Stimulated activated naive CD4-positive, alpha-beta T cell (primary cell): ENCODE measurements at places on chromosomes 12 and 14.

DNA sequence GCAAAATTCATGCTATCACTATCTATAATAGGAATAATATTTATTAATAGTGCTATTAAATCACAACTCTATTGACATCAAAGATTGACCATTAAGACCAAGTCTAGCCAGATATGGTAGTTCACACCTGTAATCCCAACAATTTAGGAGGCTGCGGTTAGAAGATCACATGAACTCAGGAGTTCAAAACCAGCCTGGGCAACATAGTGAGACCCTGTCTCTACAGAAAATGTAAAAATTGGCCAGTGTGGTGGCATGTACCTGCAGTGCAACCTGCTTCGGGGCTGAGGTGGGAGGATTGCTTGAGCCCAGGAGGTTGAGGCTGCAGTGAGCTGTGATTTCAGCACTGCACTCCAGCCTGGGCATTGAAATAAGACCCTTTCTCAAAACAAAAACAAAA lies 11.0 kb downstream of the VEZT start:
- DNase-seq, result no peak

DNA sequence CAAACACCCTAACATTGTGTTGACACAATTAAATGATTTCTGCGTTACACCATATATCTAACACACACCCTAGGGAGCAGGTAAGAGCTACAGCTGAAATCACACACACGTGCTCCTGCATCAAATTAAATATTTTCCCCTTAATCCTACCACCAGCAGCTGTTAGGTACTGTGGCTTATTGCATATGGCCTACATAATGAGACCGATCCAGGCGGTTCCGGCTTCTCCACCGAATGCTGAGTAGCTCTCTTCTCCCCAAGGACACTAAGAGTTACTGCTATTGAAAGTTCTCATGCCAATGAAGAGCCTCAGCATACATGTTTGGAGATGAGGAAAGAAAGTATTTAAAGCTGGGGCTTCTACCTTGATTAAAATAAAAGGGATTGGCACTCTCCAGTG lies 472.2 kb upstream of the STXBP6 start:
- no peak for DNase-seq

GRCh38 chr12:110203546-110203945 lies 77.5 kb upstream of the ATP2A2 start:
- DNase-seq, result no peak

DNA sequence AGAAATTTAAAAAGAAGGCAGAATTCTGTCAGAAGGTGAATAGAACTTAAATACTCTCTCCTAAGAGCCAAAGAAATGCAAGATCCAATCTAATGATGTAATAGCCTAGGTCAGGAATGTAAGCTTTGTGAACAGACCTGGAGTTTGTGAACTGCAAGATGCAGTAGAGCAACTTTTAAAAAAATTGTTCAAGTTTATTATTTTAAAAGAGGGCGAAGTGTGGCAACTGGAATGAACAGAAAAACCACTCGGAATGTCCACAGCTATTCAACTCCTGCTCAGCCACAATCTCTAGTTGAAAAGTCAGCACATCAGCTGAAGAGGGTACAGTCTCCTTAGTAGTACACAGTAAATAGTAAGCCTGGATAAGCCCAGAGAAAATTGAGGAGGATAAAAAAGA lies 228.8 kb downstream of the PPFIA2 start:
- no peak for DNase-seq

GRCh38 chr14:75793806-75794205 lies 132.8 kb downstream of the TTLL5 start:
- no peak for DNase-seq

DNA sequence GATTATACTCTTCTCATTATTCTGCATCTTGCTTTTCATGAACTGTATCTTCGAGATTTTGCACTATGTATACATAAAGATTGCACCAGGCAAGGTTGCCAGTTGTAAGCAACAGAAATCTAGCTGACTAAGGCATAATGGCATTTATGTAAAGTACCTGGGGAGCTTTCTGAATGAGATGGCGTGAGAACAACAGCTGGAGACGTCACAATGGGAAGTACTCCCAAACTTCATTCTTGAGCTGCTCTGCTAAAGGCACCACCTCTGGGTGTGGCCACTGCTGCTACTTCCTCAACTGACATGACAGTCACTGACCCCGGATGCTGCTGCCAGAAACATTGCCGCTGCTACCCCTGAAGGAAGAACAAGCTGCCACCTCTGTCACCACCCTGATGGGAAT lies 220.7 kb downstream of the NOVA1 start:
- no peak for DNase-seq

DNA sequence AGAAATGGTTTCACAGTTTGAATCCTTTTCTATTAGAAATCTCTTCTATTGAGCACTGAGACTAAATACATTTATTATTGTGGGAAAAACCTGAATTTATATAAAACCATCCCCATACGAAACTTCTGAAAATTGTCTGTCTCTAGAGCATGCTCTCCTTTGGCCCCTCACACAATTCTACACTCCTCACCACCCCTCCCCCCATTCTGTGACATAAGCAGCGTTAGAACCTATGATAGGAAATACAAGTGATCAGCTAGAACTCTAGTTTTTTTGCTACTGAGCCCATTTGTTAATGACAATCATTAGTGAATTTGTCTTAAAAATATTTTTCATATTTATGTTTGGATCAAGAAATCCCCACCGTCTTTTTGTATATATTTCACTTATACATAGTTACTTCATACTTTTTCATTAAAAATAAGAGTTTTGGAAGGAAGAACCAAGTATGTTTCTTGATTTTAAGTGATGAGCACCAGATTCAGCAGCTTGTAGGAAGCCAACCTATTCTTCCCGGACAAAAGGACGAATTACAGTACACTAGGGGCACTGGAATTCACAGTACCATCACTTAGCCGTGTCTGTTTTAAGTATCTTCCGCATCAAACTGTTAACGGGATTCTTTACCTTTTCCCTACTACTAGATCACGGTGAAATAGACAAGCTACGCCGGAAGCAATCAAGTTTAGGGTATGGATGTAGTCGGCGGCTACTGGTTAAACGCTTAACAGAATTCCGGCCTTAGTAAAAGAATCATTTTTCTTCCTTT lies 724 bp downstream of the GTSF1 start:
- no peak for DNase-seq

DNA sequence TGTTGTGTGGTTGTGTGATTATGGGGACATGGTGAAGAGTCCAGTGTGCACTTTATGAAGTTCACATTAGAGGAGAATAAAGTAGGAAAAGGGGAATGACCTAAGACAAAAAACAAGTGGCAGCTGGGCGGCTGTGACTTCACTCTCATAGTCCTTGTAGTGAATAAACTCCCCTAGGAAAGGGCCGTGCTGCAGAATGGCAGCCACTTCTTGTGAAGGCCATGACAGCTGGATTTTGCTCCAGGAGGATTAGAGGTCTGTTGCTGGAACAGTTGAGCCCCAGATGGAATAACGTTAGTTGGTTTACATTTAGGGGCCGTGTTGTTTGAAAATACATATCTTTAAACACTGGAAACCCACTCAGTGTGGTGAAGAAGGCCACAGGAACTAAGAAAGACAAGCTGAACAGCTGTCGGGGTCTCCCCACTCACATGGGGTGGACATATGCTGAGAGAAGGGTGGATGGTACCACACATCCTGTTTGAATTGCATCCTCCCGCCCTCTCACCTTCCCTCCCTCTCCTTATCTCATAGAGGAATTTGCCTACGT lies 276.9 kb downstream of the CACNA1C start:
- DNase-seq, result no peak

DNA sequence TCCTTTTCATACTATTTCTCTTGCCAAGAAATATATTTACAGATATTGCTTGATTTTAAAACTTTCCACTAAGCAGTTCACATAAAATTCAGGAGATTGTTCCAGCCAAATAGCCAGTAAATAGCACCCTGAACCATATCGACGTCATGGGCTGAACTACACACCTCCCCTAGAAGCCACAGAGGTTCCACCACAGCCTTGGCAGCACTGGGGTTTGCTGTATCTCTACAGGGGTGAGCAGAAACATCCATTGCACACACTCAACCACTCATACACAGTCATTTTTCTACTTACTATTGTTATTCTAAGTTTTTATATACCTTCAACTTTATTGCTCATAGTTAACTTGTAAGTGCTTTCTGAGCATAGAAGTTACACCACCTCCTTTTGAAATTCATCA lies 8.1 kb upstream of the EIF2S3B start:
- no peak for DNase-seq

- no peak for DNase-seq
Observed at GRCh38 chr12:22255097-22255496, 79.4 kb downstream of the ST8SIA1 start.

DNA sequence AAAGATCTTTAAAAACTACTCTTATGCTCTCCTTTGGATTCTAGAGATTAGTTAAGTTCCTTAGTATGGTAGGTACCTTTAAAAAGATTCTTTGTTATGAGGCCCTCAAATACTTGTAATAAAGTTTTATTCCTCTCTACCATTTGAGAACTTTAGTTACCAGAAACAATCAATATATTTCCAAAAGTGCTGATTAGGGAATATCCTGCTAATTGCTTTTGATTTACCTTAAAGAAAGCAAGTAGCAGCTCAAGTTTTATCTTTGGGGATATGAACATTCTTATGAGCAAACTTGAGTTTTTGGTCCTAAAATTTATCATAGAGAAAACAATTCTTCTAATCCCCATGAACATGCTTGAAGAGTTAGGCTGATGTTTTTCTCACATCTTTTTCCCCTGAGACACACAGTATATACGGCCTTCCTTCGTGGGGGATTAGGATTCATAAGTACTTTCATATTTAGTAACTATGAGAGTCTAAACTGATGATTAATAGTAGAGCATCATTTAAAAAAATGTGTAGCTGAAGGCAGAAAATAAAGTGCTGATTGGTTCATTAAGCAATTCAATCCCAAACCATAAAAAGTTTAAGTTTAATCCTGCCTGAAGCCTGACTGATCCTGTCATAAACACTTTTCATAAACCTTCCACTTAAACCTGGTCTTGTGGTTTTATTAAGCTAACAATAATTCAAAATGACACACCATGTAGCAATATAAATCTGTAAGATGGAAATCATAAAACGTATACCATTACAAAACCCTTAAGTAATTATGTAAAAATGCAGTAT lies 380.5 kb upstream of the FBXO33 start:
- DNase-seq, result no peak

DNA sequence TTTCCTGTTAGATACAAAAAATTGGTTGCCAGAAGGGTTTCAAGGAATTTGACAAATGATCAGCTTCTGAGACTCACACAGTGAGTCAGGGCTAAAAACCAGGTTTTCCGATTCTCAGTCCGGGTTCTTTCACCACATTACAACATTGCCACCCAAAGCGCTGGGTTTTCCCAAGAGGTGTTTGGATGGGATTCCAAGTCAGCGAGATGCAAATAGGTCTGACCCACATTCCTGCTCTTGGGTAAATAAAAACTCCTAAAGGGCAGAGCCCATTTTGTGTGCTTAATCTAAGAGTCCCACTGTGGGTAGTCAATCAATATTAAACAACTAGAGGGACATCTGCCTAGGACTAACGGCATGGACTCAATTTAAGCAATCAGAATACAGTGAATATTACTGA lies 5.4 kb upstream of the RIC8B start:
- no peak for DNase-seq

DNA sequence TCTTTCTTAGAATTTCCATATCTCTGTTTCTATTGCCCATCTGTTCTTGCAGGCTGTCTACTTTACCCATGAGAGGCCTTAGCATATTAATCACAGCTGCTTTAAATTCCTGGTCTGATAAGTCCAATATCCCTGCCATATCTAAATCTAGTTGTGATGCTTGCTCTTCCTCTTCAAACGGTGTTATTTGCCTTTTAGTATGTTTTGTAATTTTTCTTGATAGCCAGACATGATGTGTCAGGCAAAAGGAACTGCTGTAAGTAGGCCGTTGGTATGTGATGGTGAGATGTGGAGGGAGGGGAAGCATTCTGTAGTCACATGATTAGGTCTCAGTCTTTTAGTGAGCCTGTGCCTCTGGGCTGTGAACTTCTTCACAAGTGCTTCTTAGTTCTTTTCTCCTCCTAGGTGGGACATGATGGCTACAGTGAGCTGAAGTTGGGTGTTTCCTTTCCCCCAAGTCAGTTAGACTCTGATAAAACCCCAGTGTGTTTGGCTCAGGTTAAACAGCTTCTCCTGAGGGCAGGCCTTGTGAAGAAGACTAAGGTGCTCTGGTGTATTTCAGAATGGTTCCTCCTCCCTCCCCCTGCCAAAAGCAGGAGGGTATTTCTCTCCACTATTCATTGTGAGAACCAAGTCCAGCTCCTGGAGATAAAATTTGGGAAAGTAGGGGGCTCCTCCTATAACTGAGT lies 195.9 kb upstream of the PARP11 start:
- DNase-seq, result no peak

DNA sequence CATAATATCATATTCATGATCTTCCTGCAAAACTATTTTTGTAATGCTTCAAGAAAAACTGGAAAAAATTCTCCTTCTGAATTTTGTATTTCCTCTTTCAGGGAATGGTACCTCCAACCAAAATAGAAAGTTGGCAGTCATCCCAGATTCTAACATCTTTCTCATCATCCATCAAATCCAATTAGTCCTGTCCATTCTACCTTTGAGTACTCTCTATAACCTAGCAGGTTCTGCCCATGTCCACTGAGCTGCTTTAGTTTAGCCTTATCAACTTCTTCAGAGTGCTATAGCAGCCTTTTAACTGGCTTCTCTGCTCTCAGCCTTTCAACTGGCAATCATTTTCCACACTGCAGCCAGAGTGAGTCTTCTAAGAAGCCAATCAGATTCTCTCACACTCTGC lies 236.2 kb downstream of the AKAP6 start:
- no peak for DNase-seq

DNA sequence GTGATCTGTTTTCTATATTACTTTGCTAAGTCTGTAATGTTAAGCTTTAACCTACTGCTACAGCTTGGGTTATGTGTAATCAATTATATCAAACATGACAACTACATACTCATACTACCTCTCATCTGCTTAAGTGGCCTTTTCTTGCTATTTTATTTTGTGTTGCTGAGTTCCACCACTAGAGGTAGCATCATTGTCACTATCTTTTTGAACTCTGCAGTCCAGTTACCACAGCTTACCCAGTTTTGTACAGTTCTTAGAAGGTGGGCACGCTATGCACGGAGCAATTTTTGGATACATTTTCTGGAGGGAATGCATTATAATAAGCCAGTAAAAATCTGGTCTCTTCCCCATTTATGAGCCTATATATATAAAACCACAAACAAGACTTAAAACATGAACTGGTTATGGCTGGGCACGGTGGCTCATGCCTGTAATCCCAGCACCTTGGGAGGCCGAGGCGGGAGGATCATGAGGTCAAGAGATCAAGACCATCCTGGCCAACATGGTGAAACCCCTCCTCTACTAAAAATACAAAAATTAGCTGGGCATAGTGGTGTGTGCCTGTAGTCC lies 48.5 kb downstream of the SAV1 start:
- DNase-seq, result no peak

- no peak for DNase-seq
Observed at GRCh38 chr12:46659032-46659650, 166.7 kb downstream of the SLC38A4 start.

DNA sequence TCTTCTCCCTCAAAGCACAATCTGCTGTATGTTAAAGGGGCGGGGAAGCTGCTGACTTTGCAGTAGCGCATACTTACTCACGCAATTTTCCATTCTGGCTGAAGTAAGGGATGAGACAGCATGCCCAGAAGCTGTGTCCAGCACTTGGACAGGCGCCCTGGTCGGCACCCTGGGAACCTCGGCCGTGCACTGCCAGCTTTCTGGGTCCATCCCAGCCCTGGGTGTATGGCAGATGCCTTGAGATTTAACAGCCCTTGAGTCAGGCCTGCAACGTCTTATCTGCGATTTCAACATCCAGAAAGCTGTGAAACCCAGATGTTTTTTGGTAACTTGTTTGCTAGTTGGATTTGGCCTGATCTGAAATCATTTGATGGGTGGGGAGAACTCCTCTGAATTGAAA lies 16.1 kb downstream of the EML1 start:
- no peak for DNase-seq

GRCh38 chr12:93317227-93317626 lies 60.5 kb upstream of the NUDT4 start:
- DNase-seq, result no peak
